ENCODE measurements at places on chromosomes 7 and 10.

- DNase-seq = no peak
These were observed 1.2 kb downstream of the SUFU start for GRCh38 chr10:102504976-102505300.

- no peak for DNase-seq
These were observed 49.8 kb downstream of the KLF6 start for GRCh38 chr10:3735175-3735574.

DNA sequence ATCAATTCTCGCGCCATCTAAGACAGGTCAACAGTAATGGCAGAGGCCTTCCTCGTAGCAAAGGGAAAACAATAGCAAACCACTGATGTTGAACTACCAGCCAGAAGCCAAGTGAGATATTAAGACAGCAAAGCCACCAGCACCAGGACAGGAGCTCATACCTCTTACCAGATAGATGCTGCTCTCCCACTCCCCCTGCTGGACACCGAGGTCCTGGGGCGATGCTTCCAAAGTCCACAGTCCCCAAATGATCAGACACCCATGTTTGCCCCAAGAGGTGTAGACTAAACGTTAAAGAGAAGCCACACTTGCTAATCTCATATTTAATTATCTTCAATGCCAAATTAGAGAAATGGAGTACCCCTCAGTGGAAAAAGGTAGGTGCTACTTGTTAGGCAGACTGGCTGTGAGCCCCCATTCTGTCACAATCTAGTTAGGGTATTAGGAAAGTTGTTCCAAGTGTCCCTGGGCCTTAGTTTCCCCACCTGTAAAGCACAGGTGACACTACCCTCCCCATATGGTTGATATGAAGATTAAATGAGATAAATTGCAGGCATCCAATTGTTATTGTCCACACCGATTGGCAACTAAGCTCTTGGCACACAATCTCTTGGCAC is 39.9 kb downstream of the TOMM7 start:
- peak; percentile 71 for DNase-seq

GRCh38 chr10:78175444-78176015 is 141.9 kb downstream of the RPS24 start:
- DNase-seq = no peak

All from MCF 10A (cell line).